HS-5 (cell line): ENCODE measurements at places on chromosomes 4 and X.

DNA sequence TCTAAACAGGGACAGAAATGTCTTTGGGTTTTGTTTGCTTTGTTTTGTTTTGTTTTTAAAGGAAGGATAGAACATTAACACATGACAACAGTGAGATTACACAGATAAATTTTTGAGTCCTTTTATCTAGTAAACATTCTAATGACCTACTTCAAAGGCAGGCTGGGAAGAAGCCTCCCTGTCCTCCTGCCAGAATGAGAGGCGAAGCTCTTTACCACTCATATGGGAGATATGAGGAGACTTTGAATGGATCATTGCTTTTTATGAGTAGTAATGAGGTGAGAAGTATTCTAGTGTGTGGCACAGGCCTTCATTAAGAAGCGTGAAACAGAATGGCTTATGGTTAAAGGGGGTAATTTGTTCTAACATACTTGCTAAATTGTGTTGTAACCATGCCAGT is 172.0 kb downstream of the FBXO8 start:
- no peak for DNase-seq

DNA sequence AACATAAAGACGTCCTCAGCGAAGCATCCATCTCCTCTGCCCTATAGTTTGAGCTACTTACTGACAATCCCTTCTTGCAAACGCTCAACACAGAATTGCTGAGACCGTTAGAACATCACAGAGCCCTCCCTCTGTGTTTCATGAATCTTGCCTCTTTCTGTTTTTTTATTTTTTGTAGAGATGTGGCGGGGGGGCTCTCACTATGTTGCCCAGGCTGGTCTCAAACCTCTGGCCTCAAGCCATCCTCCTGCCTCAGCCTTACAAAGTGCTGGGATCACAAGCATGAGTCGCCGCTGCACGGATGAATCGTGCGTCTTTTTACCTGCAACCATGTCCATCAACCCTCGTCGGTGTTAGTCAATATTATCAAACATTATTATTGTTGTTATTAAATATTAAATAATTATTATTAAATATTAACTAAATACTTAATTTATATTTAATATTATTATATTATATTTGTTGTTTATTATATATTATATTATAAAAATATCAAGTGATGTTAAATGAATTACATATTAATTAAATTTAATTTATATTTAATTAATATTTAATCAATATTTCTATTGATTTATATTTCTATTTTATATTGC is 200.7 kb downstream of the CRLF2 start:
- DNase-seq = no peak

GRCh38 chr4:123740236-123740635 is 343.6 kb downstream of the SPRY1 start:
- DNase-seq = no peak

DNA sequence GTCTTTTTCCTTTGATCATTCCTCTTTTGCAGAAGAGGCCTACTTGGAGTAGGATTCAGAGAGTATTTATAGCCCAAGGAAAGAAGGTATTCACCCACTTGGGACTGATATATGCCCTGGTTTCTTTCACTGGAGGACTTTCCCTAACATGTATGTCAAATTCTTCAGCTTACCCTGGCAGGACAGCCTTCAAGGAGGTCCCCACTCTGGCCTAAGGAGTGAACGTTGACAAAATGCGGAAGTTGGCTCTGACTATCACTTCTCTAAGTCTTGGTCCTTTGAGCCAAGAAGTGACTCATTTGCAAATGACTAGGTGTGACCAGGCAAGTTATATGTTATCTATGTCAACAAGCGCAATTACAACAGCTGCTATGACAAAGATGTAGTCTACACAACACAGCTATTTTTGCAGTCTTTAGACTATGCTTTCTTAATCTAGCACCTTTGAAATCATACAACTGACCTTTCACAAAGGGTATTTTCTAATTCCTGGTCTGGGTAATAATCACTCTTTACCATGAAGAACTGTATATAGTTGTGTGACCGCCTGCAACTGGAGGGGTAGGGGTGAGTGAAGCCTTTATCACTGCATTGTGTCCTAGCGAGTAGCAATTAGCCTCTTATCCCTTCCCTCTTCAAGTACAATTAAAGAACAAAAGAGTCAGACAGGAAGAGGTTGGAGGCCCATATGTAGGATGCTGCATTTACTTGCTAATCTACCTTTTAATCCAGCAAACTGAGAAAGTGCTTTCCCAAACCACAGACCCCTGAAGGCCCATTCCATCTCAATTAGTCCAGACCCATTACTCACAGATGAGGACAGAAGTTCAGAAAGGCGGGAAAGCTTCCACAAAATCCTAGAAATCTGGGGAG is 50.1 kb downstream of the RASGEF1B start:
- DNase-seq = no peak

DNA sequence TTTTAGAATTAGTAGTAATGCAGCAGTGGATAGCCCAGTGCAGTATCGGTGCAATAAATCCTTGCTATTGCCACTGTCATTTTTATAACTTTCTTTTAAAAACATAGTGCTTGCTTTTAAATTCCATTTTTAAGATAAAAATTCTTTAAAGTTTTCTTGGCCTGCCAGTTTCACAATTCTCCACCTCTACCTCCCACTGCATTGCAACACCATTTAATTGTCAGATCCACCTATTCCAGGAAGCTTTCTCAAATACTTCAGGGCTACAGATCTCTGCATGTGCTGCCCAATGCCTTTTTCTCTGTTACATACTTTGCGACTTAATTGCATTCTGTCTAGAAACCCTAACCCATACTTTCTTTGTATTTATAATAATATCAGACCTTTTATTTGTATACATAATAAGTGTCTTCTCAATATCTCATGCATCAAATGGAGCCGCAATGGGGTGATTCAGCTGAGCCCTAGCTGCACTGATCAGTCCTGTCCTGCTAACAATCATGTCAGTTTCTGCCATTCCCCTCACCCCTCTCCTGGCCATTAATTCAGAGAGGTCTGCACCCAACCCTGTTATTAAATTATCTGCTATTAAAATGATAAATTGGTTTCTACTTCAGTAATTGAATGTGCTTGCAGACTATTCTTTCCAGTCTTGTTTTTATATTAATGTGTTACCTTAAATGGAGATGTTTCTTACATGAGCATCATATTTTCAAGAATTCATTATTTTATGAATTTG is 193.1 kb downstream of the SLIT2 start:
- DNase-seq = no peak

DNA sequence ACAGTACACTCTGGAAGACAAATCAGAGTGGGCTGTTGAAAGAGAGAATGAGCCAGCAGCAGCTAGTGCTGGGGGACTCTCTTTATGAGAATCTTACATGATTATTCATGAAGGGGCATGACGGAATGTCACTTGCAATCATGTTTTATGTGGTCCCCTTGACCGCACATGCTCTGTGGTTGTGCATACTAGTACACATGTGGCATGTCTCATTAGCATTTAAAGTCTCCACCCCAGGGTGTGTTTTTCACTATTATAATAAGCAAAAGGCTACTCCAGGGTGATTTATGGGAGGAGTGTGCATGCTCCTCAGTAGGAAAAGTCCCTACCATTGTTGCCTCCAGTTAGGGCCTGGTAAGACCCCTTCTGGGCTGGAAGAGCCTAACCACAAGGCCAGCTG is 30.7 kb upstream of the MAGEA11 start:
- no peak for DNase-seq

DNA sequence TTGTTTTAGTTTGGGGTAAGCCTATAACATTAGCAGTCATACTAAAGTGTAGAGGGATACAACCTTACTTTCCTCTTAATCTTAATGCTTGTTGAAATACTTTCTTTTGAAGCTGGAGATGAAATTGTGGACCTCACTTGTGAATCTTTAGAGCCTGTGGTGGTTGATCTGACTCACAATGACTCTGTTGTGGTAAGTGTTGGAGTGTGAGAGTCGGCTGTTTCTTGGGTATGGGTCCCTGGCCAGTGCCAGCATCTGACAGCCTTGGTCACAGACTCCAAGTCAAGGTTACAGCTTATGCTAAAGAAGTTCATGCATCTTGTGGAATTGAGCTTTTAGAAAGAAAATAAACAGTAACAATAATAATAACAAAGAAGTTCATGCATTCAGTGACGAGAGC is 31.6 kb downstream of the RNF4 start:
- no peak for DNase-seq

DNA sequence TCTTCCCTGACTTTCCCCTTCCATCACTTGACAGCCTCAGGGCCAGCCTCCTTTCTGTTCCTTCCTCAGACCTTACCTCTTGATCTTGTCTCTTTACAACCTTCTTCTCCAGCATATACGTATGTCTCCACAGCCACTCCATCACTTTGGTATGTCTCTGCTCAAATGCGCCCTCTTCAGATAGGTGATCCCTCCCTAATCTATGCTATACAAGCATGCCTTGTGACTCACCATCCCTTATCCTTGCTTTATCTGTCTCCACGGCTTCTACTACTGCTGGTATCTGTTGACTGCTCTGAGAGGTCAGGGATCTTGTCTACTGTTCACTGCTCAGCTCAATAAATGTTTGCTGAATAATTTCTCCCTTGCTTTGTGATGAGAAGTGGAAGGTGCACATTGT is 9.0 kb downstream of the ARAP2 start:
- DNase-seq = peak; percentile 11

DNA sequence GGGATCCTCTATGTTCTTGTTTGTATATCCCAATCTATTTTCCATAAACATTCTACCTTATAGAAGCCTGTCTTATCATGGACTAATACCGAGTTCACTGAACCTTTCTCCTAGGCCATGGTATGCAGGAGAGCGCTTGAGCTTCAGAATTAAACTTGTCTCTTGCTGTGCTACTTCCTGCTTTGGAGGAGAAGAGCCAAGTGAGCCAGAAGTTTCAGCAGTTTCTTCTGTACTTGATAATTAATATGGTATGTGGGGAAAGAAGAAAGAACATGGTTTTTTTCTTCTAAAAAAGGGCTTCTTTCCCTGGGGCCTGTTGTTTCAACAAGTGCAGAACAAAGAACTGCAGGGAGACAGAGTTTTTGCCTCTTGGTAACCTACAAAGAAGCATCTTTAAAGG is 172.8 kb downstream of the ATG4A start:
- DNase-seq = no peak

- DNase-seq = no peak
Observed at GRCh38 chr4:26238426-26238777, 82.4 kb upstream of the RBPJ start.

- no peak for DNase-seq
Observed at GRCh38 chrX:111822191-111822590, 53.8 kb upstream of the TRPC5OS start.

- DNase-seq = no peak
Observed at GRCh38 chr4:94714365-94715160, 43.2 kb upstream of the BMPR1B start.

GRCh38 chr4:131344761-131345160 is 1804.3 kb upstream of the PCDH10 start:
- DNase-seq = no peak

GRCh38 chrX:79079477-79079876 is 65.0 kb upstream of the GPR174 start:
- DNase-seq = no peak

DNA sequence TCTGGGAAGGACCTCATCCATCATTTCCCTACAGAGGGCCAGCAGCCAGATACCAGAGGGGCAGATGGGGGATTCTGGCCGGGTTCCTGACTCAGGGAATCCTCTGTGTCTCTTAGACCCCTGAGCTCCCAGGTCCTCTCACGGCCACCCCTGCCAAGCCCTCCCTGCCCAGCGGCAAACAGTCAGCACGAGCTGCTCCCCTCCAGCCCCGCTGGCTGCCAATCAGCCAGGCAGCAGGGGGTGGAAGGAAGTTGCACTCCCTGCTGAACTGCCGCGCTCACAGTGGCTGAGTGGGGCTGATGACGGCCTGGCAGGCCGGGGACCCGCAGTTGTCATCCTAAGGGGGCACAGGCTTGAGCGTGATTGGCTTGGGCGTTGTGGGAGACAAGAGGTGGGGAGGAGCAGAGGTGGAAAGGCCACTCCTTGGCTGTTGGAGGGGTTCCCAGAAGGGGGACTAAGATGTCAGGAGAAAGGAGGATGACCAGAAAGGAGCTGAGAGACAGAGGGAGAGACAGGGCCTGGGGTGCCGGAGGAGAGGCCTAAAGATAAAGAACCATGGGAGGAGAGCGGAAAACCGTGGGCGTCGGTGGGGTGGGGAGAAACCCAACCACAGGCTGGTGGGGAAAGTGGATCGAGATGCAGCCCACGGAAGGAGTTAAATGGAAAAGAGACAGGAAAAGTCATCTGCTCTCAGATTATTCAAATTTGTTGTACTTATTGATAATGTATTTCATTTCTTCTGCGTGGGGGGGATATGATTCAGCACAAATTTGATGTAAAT is 4.4 kb upstream of the CCDC149 start:
- no peak for DNase-seq

DNA sequence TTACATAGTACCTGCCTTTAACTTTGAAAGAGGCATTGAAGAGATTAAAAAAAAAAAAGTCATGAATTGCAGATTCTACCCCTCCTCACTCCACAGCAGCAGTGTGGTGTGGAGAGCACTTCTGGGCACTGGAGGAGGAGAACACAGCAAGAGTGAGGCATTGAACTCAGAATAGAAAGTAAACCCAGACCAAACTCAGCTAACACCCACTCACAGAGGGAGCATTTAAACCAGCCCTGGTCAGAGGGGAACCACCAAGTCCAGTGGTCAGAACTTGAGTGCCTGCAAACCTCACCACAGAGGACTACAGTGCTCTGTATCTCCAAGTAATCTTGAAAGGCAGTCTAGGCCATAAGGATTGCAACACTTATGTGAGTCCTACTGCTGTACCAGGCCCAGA is 15.6 kb upstream of the UGT2A1 start:
- DNase-seq = no peak

DNA sequence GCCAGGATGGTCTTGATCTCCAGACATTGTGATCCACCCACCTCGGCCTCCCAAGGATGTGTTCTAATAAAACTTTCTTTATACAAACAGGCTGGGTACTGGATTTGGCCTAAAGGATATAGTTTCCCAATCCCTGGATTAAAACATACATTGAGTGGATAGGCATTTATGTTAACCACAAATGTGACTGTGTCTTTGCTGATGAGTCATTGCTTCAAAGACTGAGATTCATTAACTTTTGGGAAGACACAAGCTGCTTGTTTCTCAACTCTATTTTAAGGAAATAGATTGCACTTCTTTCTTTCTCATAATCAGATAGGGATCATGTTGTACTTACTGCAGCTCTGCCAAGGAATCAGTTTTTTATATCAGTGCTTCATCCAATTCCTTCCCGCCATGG is 131.3 kb upstream of the AGA start:
- DNase-seq = peak; percentile 79

DNA sequence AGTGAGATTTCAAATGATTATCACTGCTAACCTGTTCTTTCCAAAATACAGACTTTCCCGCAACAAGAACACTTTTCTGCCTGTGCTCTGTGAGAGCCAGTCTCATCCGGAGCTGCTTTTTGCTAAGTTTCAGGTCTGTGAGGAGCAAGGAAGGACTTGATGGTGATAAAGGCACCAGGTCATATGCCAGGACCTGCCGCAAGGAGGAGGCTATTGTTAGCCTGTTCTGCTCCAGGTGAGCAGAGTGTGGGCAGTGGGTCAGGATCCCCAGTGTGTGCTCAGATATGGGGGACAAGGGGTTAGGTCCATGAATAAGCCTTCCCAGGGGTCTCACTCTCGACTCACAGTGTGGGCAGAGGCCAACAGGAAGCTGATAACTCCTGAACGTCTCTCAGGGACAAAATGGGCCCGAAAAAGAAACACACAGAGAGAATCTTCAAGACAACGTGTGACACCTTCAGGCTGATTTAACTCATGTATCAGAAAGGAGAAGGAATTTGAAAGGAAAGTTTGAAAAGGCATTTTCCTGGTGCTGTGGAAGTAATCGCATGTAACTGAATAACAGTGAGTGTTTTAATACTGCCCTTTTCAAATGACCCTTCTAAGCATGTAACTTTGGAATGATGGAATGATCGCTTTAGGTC is 57.7 kb upstream of the PDLIM3 start:
- DNase-seq = no peak
